ENCODE measurements at places on chromosomes 4 and X.

GRCh38 chrX:124440695-124441094 is 94.3 kb downstream of the SH2D1A start:
- no peak for DNase-seq

DNA sequence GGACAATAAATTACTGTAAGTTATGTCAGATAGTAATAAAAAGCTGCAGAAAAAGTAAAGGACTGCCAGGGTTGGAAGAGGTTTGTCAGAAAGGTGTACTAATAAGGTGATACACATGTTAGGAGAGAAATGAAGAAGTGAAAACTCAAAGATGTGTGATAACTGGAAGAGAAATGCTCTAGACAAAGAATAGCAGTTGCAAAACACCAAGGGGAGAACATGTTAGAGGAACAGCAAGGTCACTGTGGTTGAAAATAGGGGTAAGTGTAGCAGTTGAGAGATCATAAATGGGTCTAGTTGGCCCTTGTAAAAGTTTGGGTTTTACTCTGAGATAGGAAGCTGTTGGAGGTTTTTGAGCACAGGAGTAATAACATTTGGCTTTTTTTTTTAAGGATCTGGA is 46.9 kb downstream of the HSPA4L start:
- DNase-seq, result no peak

- peak; percentile 78 for DNase-seq
These were observed 88.3 kb downstream of the AMELX start for GRCh38 chrX:11381464-11381863.

DNA sequence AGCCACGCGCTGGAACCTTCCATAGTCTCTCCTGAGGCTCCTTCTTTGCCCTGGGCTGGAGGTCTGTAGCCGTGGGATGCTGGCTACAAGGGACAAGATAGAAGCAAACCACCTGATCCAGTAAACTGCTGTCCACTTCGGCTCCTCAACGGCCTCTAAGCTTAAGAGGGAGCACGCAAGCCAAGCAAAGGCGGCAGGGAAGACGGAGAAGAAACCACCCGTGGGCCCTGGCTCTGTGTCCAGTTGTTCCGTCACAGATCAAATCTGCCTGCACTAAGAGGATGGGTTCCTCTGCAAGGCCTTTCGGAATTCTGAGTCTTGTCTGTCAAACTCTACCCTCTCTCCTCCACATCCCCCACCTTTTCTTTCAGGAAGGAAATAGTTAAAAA is 401 bp upstream of the EDNRA start:
- no peak for DNase-seq

DNA sequence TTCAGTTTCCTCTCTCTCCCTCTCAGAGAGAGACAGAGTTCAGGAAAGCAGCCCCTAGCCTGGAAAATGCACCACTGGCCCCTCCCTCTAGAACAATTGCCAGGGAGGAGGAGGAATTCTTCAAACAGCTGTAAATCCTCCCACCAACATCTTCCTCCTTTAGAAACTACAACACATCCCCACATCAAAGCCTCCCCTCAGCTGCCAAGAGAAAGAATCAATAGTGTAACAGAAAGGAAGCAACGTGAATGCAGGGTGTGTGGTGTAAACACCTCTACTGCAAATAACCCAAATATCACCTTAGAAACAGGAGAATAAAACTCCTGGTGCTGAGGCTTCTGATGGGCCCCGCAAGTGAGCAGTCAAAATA is 249.9 kb upstream of the GATB start:
- DNase-seq, result no peak

GRCh38 chrX:111955901-111956300 is 79.9 kb downstream of the TRPC5OS start:
- no peak for DNase-seq

GRCh38 chr4:84708406-84709135 is 125.6 kb downstream of the CDS1 start:
- peak; percentile 17 for DNase-seq

DNA sequence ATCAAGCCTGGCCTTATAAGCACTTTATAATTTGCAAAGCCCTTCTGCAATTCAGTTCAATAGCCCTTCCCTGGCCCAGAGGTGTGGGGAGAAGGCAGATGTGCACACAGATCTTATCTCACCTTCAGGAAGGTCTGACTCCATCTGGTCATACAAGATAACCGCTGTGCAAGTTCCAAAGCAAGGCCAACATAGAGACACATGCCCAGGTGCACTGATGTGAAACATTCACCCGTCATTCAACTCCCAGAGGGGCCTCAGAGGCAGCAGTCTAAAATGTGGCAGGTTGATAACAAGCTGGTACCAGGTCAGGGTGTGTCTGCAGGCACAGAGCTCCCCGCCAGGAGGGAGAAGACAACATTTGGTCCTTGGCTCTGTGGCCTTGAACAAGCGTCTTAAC is 10.9 kb upstream of the WFS1 start:
- DNase-seq, result no peak

DNA sequence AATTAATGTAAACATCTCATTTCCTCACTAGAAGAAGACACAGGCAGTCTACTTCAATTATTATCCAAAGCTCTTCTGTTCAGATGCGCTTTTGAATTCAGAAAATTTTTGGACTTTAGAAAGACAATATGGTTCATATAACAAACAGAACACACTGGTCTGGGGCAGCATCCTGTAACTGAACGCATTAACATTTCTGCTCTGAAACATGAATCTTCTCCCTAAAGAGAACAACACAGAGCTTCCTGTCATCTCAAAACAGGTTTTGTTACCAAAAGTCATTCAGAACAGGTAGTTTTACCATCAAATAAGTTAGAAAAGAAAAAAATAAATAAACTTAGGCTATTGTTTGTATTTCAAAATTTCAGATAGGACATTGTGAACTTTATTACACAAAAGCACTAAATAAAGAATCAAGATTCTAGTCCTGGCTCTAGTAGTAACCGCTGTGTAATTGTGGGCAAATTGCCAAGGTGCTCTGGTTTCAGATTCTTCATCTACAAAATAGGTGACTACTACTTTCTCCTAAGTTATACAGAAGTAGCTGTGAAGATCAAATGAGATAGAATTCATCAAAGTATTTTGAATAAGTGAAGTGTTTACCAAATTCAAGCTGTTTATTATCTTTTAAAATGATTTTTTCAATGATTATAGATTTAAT is 252.3 kb upstream of the RASGEF1B start:
- DNase-seq, result no peak

GRCh38 chrX:55523356-55523755 is 33.7 kb upstream of the USP51 start:
- DNase-seq, result no peak

DNA sequence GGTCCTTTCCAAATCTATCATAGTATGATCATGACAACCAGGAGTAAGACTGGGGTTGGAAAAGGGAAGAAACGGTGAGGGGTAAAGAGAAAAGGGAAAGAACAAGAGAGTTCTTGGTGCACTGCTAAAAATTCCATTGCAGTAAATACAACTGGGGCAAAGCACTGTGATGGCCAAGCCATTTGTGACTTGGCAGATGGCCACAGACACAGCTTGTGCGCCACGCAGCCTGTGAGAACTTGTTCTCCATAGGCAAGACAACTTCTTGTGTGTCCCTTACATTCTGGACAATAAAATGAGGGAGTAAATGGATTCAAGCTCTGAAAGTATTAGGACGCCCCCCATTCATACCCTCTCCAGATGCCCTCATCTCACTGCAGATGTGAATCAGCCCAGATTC is 10.9 kb downstream of the MFAP3L start:
- DNase-seq, result no peak

DNA sequence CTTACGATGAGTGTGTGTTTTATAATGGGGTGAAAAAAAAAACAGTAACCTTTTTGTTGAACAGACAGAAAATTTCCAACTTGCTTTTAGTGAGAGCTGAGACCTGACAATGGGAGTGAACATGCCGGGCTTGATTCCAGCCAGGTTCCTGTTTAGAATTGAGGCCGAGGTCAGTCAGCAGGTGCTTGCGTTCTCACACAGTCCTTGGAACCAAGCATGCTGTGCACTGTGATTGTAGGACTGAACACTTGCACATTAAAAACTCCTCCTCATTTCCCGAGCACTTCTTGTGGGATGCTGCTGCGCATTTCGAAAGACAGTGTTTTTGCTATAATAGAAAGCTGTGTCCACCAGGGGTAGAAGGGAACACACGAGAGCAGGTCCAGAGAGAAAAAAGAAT is 51.8 kb downstream of the TMEM131L start:
- DNase-seq, result no peak

DNA sequence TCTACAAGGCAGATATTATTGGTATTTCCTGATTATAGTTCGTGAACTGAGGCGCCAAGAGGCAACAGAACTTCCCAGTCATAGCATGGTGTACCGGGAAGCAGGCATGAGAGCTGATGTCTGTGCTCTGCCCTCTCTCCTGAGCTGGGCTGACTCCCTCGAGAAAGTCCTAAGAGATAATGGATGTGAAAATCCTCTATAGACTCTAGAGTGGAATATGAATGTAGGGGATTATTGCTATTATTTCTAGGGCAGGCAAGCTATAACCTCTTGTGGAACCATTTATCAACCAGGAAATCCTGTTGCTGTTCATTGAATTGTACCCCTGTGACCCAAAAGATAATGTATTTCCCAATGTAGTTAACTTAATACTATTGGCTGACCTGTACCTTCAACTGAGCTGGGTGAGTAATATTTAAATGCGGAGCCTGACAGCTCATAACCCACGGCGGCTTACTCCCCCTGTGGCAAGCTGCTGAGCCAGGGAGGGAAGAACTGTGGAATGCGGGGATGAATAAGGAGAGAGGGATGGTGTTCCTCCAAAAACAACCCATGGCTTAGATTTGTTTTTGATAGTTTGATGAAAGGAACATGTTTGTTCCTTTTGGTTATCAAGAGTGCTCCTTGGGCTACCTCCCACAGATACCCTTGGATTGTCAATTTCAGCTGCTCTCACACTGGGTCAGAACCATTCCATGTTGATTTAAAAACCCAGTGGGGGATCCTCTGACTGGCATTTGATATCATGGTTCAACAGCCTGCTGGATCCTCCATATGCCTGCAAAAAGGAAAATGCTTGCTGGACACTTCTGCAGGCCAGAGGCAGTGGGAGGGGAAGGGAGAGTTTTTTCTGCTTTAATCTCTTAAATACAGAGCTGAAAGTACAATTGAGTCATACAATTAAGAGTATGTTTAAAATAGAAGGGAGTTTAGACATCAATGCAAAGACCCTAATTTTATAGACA is 339.0 kb upstream of the BOD1L1 start:
- DNase-seq, result peak; percentile 94

DNA sequence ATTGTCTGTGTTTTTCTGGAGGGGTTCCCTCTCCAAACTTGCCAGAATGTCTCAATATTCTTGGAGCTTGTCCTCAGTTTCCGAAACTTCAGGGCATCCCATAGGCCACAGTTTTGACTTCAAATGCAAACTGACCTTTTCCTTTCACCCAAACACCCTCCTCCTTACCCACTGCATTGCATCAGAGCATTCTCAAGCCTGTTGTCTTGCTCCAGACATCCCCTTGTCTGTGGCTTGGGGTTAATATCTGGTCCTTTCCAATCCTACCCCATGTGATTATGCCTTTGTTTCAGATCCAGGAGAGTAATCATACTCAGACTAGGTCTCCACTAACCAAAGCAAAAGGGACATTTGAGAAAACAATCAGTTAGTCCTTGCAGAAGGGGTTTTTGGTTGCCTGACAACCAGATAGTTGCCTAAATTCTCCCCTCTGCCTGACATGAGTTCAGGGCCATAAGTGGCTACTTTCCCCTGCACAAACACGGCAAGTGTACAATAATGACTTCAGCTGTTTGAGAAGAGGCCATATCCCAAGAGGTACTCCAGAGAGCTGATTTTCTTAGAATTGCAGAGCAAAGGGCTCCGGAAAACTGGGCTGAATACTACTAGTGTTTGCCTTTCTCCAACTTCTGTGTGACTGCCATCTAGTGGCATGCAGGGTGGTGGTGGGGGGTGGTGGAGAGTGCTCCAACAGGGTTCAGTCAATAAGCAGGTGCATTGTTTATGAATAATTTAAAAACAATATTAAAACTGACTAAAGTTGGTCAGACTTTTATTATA is 130.2 kb downstream of the CHRDL1 start:
- DNase-seq, result peak; percentile 66

- no peak for DNase-seq
These were observed 67.7 kb upstream of the SPANXN2 start for GRCh38 chrX:143788265-143788664.
